ENCODE measurements at places on chromosomes 13 and 19.

GRCh38 chr19:17997969-17998826, 9.8 kb upstream of the ARRDC2 start:
- DNase-seq: no peak

DNA sequence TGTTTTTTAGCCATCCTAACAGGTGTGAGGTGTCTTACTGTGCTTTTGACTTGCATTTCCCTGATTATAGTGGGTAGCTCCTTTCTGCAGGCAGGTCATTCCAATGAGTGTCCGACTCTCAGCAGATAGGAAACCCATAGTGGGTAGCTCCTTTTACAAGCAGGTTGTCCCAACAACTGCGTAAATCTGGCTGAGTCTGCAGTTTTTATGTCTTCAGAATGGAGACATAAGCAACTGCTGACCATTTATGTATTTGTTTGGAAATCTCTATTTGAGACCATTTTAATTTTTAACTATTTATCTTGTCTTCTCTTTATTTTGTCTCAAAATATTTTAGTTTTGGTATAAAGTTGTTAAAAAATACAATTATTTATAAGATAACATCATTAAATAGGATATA, 839.4 kb downstream of the SLITRK6 start:
- no peak for DNase-seq

- no peak for DNase-seq
These were observed 15.8 kb downstream of the TMED1 start for GRCh38 chr19:10820173-10820572.

GRCh38 chr19:795691-796581, 1.3 kb upstream of the PTBP1 start:
- no peak for DNase-seq

DNA sequence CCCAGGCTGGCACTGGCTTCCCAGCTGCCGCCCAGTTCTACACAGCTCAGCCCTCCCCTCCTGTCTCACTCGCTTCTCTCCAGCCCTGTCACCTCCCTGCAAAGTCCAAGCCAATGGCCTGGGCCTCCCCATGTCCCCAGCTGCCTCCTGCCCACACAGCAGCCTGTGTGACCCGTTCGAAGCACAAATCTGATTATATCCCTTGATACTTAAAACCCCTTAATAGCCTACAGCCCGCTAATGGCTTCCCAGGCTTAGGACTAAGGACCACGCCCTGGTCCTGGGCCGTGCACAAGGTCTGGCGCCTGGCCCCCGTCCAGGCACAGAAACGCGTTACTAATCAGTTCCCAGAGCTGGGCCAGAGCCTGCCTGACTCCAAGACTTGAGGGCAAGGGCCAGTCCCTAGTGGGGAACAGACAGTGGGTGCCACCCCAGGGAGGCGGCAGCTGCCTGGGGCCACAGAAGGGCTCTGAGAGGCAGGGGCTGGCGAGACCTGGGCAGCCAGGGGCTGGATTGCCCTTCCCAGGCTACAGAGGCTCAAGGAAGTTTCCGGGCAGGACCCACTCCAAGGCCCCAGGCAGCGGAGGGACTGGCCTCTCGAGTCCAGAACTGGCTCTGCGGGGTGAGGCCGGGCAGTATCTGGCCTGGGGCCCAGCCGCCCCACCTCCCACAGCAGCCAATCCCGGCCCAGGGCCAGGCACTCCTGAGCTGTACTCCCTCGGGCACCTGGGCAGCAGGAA, 10.4 kb downstream of the XAB2 start:
- DNase-seq: no peak

GRCh38 chr19:40908976-40909375, 26.9 kb upstream of the CYP2A7 start:
- DNase-seq: no peak

DNA sequence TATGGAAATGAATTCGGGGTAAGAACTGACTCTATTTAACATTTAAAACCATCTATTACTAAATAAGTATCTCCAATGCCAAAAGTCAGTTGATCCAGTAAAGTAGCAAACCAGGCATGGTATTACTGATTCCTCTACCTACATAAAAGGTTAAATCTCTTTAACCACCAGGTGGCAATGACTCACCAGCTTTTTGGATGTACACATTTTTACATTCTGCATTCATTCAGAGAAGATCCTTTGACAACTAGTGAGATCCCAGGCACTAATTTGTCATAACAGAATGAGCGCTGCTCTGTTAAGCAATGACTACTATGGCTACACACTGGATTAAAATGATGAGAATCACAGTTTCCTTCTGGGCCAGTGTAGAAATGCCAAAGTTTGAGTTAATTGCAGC, 329.8 kb upstream of the GPC6 start:
- DNase-seq: no peak

- DNase-seq: no peak
These were observed 165.2 kb downstream of the GGACT start for GRCh38 chr13:100423375-100423774.

GRCh38 chr19:31290931-31291590, 58.2 kb downstream of the TSHZ3 start:
- no peak for DNase-seq
